ENCODE measurements at places on chromosomes 7 and 10.
A peak's percentile ranks its signal among the peaks of the same experiment; 100 is the strongest.

DNA sequence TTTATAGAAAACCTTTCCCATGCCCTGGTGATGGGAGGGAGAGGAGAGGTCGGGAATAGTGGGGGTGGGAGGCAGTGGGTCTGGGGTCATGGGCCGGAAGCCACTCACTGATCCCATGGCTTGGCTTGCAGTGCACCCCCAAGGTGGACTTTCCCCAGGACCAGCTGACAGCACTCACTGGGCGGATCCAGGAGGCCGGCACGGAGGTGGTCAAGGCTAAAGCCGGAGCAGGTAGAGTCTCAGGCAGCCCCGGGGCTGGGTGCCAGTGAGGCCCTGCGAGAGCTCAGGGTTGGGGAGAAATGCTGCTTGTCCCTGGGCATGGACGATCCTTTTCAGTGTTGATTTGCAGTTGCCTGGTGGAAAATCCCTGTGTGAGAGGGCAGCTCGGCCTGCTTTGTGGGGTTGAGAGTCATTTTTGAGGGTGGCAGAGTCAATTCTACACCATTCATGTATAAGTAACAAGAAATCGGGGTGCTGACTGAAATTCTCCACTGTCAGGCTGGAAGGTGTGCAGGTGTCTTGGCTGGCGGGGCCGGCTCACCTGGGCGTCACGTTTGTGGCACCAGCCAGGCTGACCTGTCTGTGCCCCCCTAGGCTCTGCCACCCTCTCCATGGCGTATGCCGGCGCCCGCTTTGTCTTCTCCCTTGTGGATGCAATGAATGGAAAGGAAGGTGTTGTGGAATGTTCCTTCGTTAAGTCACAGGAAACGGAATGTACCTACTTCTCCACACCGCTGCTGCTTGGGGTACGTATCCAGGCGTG is 16.5 kb downstream of the MDH2 start:
- no peak for DNase-seq

GRCh38 chr7:12727455-12728191 is 40.2 kb downstream of the ARL4A start:
- no peak for DNase-seq

DNA sequence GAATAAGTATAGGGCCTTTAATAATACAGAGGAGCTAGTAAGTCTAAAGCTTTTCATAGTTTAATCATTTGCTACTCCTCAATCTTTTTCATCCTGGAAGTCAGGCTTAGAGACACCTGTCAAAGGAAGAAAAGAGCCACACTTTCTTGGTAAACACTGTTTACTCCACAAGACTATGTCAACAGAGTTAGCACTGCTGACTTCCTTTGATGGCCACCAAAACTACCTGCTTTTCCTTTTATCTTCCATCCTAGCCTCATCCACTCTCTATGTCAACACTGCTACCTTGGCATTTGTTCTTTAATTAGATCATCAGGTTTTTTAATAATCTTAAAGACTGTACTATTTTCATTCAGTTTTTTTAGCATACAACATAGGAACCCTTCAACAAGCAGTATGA is 106.2 kb downstream of the ELAPOR2 start:
- no peak for DNase-seq

GRCh38 chr7:72710983-72711382 is 117.0 kb downstream of the TYW1B start:
- no peak for DNase-seq

- no peak for DNase-seq
Observed at GRCh38 chr7:102055181-102055976, 231.3 kb upstream of the SH2B2 start.

DNA sequence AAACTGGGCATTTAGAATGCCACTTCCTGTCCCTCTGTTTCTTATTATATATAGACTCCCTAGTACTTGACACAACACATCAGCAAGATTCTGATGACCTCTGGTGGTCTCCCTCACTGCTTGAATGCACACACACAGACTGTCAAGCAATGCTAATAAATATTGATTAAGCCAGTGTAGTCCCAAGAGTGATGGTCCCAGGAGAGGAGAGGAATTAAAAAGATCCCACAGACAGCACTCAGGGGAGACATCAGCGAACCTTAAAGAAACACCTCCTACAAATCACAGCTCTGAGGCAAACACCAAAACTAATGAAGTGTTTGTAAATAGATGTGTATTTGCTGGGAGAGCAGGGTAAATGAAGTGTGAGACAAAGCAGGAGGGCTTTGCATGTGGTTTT is 1291.2 kb downstream of the XPNPEP1 start:
- DNase-seq = no peak

GRCh38 chr7:45156516-45157272 is 897 bp upstream of the RAMP3 start:
- DNase-seq = no peak

DNA sequence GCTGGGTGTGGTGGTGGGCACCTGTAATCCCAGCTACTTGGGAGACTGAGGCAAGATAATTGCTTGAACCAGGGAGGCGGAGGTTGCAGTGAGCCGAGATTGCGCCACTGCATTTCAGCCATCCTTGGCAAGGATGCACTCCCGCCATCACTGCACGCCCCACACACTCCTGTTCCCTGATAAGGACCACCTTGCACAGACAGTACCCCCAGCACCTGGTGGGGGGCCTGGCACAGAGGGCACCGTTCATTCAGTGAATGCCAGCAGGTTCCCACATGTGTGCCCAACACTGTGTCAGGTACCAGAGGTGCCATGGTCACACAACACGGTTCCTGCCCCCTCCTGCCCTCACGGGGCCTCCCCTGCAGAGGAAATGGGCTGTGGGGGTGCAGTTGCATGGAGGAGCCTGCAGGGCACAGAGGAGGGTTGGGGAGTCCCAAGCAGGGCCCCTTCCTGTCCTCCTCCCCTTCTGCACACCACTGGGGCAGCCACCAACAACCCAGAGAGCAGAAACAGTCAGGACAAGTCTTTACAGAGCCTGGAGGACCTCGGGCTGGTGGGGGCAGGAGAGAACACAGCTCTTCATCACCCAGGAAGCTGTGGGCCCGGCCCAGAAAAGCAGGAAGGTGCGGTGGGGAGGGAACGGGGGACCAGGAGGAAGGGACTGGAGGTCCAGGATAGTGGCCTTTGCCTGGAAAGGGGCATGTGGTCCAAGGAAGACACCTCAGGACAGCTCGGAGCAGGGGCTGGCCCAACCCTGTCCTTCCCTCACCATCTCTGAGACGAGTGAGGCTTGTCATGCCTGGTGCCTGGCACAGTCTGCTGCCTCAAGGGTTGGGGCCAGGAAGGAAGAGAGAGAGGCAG is 7.1 kb downstream of the CRYGN start:
- peak; percentile 47 for DNase-seq

DNA sequence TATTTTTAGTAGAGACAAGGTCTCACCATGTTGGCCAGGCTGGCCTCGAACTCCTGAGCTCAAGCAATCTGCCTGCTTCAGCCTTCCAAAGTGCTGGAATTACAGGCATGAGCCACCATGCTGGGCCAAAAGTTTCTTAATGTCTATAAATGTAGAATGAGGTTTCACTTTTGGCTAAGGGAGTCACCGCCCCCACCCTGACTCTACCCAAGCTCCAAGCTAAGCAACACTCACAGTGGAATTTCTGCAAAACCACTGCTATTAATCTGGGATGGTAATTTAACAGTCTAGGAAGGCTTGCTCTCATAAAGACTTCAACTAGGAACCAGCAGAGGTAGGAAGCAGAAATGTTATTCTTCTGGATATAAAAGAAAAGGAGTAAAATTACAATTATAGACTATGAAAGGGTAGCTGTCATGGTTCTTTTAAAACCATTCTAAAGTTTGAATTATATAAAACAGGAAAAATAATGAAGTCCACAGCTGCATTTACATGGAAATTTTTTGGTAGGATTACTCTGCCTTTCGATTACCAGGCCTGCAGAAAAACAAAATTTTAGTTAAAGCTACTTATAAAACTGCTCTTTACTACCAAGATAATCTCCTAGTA is 211.6 kb downstream of the SFMBT2 start:
- no peak for DNase-seq

- DNase-seq = no peak
Observed at GRCh38 chr7:111264981-111265380, 174.1 kb downstream of the LRRN3 start.

Measured in activated gamma-delta T cell treated with anti-CD3 and anti-CD28 coated beads, Interleukin-2, amount 50 U/mL, for 16 hours (primary cell).